ENCODE measurements at places on chromosomes 6 and 20. TPM values are rescaled to one million over a fixed set of nuclear protein-coding genes. Genes with fewer than 3 reads are reported as not detected.

The C6orf62 gene
- total RNA-seq: 47.4 TPM

The FOXF2 gene
- 0.55 TPM for total RNA-seq

GRCh38 chr20:37276494-37277252 is 12.8 kb upstream of the MANBAL start:
- no peaks in the 10 kb centered on the region for H3K27me3 ChIP-seq
- DNase-seq: no peak
- no peak overlapping the region for H3K4me3 ChIP-seq
- H3K27ac ChIP-seq: peak overlapping the region; percentile 9

GRCh38 chr6:118718903-118719302 is 67.5 kb upstream of the CEP85L start:
- H3K4me1 ChIP-seq: no peaks in the 10 kb centered on the region
- H3K4me3 ChIP-seq: no peak overlapping the region
- no peak overlapping the region for H3K27ac ChIP-seq
- H3K27me3 ChIP-seq: no peaks in the 10 kb centered on the region

- no peaks in the 10 kb centered on the region for H3K36me3 ChIP-seq
- no peaks in the 10 kb centered on the region for H3K27me3 ChIP-seq
- no peaks in the 10 kb centered on the region for H3K4me1 ChIP-seq
- DNase-seq: no peak
These were observed 29.9 kb upstream of the MTRF1L start for GRCh38 chr6:153032255-153032882.

The MUC22 gene
- not detected for total RNA-seq

Measured in right atrium auricular region (tissue), 2 donors.